Stimulated activated CD4-positive, alpha-beta T cell treated with anti-CD3 and anti-CD28 coated beads, TNF-alpha, amount 100 ng/mL, for 24 hours (primary cell): ENCODE measurements at places on chromosomes 3 and 15.

GRCh38 chr3:30864132-30864531, 30.3 kb downstream of the GADL1 start:
- no peak for DNase-seq

GRCh38 chr3:110957247-110958025, 114.2 kb upstream of the NECTIN3 start:
- DNase-seq, result no peak

GRCh38 chr3:1294586-1294985, 201.8 kb downstream of the CNTN6 start:
- no peak for DNase-seq

DNA sequence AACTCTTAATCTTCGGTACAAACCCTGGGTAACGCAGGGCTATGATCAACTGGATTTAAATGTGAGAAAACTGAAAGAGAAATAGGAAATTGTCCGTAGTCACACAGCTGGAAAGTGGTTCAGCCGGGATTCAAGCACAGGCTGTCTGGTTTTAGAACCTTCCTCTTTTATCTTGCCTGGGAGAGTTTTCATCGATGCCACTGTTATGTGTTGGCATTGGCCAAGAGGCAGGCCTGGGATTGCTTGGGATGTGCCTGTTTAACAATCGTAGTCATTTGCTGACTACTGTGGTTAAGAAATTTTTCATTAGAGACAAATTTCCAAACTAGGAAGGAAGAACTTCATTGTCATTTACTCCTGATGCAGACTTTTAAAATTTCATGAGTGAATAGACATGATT, 4.3 kb downstream of the MCTP2 start:
- no peak for DNase-seq

DNA sequence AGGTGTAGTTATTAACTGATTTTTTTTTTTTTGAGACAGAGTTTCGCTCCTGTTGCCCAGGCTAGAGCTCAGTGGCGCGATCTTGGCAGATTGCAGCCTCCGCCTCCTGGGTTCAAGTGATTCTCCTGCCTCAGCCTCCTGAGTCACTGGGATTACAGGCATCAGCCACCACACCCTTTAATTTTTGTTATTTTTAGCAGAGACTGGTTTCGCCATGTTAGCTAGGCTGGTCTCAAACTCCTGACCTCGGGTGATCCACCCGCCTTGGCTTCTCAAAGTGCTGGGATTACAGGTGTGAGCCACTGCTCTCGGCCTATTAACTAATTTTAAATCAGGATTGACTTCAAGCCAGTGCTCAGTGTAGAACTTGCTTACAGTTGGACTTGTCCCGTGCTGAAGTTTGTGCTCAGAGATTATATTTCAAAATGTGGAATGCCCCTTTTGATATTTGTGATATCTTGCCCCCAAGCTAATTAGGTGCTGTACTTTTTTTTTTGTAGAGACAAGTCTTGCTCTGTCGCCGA, 6.0 kb downstream of the SKIL start:
- no peak for DNase-seq

- no peak for DNase-seq
Measured at GRCh38 chr3:127093312-127093711, 99.6 kb upstream of the PRR23E start.

- peak; percentile 49 for DNase-seq
Measured at GRCh38 chr3:141105828-141106628, 54.9 kb downstream of the SPSB4 start.

GRCh38 chr3:126936853-126937425, 46.0 kb upstream of the PLXNA1 start:
- no peak for DNase-seq
